ENCODE measurements at places on chromosomes 11 and 22.

DNA sequence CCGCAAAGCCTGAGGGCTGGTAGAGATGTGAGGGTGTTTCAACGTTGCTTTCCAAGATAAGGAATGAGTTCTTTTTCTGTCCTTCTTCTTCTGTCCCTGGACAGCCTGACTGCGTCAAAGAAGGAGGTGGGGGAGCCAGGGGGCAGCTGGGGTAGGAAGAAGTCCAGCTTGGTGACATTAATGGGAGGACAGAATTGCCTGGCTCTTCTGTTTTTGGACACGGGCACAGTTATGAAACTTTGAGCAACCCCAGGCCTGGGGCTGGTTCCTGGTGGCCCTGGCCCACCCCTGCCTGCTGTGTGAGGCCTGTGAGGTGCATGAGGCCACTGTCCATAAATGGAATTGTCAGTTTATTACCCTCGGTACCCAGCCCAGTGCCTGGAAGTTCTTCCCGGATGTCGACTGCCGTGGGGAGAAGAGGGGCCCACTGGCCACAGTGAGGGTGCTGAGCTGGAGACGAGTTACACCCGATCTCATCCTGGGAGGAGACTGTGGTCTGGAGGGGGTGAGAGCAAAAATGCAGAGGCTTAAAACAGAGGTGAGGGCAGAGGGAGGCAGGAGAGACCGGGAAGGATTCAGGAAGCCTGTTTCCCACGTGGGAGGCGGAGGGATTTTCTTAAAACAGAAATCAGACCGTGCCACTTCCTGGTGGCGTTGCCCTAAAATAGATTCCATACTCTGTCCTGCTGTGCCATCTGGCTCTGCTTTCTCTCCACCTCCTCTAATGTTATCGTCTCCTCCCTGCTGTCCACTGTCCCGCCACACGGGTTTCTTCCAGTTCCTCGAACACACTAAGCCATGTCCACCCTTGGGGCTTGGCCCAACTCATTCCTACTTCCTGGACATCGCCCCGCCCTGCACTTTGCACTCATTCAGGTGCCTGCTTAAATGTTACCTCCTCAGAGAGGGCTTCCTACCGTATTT, 59.7 kb upstream of the RASD2 start:
- no peak for DNase-seq

- no peak for DNase-seq
These were observed 45.5 kb downstream of the PKNOX2 start for GRCh38 chr11:125210066-125210465.

- no peak for DNase-seq
These were observed 26.3 kb downstream of the RPS6KA4 start for GRCh38 chr11:64384981-64385944.

DNA sequence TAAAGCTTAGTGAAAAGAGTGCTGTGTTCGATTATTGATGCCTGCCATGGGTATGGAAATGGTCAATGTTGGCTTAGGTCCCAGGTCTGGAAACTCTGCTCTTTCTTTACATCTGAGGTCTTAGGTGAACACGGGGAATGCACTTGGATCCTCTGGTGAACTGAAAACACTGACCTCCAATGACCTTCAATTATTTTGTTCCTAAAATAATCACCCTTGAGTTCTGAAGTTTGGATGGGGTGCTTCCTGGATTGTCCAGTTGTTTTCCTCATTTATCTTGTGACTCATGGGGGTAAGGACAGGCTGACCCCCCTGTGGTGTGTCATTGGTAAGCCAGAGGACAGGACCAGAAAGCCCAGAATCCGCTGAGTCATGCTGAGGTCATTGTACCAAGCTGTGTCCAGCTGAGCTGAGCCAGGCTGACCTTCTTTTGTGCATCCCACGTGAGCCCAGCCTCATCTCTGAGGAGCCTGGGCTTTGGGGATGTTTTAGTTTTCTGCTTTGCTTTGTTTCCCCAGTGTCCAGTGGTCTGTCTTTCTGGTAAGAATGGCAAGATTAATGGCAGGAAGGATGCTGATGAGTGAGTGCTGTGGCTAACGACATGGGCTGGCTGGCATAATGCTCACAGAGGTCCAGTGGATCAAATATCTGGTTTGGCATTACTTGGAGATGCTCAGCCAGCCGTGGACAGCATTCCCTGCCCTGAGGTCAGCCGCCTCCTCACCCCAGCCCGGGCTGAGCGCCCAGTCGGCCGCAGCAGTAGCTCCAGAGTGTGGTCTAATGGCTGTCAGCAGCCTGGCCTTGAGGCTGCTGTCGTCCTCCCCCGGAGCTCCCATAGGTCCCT, 35.6 kb downstream of the AMPD3 start:
- DNase-seq: no peak

- DNase-seq: no peak
These were observed 345.4 kb upstream of the KIRREL3 start for GRCh38 chr11:127345819-127346459.

DNA sequence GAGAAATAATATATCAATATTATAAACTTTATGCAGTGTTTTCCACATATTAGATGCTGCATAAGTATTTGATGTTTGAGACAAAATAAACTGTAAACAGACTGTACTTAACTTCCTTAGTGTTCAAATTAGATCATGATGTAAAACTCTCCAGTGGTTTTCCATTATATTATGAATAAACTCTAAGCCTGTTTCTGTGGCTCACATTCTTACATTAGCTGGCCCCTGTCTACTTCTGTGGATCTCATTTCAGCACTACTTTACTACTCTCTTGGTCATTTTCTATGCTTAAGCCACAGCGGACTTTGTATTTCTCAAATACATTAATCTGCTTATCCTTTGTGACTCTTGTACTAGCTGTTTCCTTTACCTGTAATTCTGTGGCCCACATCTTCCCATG, 55.6 kb downstream of the ARHGEF12 start:
- no peak for DNase-seq

- DNase-seq: no peak
These were observed 675.2 kb downstream of the TBC1D22A start for GRCh38 chr22:47437636-47438035.

- no peak for DNase-seq
These were observed 7.7 kb downstream of the CCS start for GRCh38 chr11:66600631-66601233.

DNA sequence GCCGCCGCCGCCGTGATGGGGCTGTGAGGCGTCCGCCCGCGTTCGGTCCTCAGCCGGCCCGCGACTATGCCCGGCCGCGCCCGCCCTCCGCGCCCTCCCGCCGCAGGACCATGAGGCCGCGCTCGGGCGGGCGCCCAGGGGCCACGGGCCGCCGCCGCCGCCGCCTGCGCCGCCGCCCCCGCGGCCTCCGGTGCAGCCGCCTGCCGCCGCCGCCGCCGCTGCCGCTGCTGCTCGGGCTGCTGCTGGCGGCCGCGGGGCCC, 215 bp downstream of the ZNRF3 start:
- DNase-seq: no peak

DNA sequence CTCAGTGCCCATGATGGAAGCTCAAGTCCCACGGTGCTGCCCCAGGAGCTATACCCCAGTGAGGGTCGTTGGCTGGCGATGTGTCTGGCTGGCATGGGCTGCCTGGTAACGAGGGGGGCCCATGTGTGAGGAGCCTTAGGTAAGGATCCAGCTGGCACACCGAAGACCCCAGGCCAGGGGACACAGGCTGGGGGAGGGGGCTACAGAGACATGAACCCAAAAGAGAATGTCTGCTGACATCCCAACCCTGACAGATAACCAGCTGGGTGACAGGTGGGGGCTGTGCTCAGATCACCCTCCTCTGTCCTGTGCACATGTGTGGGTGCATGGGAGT, 39.2 kb downstream of the RTN4R start:
- DNase-seq: no peak

DNA sequence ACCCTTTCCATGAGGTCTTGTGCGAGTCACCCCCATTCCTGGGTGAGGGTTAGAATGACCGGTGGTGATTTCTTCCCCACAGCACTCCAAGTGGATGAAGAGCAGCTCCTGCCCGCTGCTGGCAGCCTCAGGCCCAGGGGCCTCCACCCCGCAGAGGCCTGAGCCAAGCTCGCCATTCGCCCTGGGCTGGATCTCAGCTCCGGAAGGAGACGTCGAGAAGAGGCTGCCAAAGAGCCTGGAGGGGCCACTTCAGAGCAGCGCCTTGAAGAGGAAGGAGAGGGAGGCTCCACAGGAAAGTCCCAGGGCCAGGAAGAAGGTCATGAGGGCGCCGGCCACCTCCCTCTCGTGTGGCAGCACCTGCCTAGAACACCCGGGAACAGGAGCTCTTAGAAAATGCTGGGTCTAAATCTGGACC, 8.4 kb downstream of the SLC29A2 start:
- DNase-seq: no peak

DNA sequence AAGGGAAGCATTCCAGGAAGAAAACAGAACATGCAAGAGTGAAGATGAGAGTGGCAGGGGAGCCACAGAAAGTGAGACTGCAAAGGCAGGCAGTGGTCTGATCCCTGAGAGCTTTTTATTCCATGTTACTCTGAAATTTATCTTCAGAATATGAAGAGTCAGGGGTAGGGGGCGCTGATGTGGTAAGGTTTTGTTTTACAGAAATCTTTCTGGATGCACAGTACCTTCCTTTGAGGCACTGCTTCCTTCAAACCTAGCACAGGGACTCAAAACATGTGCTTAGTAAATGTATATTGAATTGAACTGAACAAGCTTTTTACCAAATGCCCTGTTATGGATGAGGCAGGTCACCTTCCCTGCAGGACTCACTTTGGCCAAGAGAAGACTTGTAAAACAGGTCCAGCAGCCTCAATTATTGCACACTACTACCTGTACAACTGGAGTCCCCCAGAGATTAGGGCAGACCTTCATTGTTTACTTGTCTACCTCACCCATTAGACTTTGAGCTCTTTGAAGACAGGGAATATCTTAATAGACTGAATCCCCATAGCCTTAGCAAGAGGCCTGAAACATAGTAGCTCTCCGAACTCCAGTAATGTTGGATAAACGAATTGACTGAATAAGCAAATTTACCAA, 2.2 kb downstream of the PAK1 start:
- DNase-seq: no peak

GRCh38 chr11:122019908-122020694, 95.9 kb downstream of the BLID start:
- no peak for DNase-seq

DNA sequence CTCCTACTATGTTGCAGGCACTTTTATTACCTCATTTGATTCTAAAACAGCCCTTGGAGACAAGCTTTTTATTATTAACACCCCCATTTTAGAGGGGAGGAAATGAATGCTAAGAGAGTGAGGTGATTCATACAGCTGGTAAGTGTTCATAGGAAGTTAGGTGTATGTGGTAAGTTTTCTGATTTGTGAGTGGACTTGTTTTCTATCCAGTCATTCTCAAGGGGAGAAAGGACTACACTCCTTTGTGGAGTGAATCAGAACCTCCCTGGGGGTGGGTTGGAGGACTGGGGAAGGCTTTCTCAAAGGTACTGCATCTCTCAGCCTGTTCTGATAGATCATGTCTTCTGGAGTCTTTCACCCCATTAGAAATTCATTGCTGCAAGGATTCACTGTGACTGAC, 23.5 kb downstream of the PKNOX2 start:
- no peak for DNase-seq

DNA sequence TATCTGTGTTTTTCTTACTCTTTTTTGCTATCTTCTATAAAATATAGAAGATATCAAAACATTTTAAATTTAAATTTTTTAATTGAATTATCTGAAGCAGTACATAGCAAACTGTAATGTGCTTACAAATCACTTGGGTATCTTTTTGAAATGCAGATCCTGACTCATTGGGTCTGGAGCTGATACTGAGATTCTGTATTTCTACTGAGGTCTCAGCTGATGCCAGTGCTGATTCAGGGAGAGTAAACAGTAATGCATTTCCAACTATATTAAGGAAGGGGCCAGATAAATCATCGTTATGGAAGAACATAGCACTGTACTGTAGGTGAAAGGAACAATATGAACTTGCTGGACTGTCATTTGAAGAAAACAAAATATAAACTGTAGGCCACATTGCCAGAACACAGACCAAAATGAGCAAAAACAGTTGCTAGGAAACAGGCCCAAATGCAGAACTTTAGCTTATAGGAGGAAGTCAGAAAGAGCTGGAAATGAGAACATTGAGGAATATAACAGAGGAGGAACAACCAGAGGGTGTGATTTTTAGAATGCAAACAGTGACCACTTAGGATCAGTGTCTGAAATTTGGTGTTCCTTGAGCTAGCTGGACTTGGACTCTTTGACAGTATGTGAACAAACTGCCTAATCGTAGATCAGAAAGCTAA, 3.3 kb downstream of the ARL14EP start:
- no peak for DNase-seq

GRCh38 chr11:134331354-134332188, at the start of gene GLB1L2:
Gene GLB1L2 (plus strand): TSS chr11:134331988. CDS start chr11:134332062, 74 bp downstream.
- peak; percentile 66 for DNase-seq
